ENCODE measurements at places on chromosomes 2 and 18.

GRCh38 chr18:57910817-57911216 is 107.7 kb upstream of the ATP8B1 start:
- DNase-seq: no peak

- no peak for DNase-seq
Measured at GRCh38 chr2:70426341-70426740, 124.5 kb upstream of the FAM136A start.

DNA sequence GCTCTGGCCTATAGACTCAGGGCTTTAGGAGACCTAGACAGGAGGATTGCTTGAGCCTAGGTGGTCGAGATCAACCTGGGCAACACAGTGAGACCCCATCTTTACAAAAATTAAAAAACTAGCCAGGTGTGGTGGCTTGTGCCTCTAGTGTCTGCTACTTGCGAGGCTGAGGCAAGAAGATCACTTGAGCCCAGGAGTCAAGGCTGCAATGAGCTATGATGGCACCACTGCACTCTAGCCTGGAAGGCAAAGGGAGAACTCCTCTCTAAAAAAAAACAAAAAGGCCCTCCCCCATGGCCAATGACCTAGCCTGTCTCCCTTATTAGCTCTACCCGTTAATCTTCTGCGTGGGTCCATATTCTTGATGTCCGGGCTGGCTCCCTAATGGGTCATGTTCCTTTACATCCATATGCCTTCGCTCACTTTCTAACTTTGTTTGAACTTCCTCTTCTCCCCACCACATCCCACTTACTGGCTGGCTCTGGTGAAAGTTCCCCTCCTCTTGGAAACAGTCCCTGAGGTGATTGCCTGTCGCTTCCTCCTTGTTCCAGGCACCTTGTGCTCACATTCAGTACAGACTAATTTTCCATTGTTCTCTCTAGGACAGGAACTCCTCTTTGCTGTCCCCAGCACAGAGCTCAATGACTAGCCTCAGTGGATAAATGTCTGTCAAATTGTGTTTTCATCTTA is 103.0 kb downstream of the AFF3 start:
- DNase-seq: no peak

DNA sequence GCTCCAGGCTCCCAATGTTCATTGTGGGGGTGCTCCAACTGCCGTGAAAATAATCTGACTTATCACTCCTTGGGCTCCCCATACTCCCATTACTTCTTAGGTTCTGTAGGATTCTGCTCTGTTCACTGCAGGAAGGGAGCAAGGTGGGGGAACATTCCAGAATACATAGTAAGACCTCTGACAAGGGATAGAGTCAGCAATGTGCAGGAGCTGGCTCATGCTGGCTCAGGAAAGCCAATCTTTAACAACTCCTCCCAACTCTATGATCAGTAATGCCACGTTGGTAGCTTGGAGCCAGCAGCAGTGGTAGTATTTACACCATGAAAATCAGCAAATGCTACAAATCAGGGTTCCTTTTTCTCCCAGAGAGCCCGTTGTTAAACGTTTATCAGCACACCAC is 44.4 kb downstream of the FECH start:
- no peak for DNase-seq

DNA sequence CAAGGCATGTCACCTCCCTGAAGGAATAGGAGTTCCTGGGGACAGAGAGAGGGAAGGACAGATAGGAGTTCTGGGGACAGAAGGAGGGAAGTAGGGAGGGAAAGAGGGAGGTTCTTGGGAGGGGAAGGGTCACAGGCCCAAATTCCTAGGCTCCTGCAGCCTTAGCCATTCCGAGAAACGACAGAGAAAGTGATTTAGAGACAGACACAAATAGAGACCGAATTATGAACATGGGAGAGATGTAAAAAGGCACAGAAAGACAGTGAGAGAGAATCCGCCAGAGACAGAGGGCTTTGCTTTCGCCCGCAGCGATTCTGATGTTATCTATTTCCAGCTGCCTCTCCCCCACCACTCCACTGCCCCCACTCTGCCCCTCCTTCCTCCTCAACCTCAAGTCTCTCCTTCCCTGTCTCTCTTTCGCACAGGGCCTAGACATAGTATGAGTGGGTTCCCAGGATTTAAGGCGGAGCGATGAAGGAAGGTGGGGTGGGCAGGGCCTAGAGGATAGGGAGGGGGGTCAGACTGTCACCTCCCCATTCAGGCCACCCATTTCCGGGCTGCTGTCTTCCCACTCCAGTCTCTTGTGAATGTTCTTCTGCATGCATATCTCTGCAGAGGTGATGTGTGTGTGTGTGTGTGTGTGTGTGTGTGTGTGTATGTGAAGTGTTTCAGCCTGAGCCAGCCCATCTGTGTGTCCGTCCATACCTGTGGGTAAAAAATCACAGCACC is 3.3 kb upstream of the WNT6 start:
- DNase-seq: no peak

DNA sequence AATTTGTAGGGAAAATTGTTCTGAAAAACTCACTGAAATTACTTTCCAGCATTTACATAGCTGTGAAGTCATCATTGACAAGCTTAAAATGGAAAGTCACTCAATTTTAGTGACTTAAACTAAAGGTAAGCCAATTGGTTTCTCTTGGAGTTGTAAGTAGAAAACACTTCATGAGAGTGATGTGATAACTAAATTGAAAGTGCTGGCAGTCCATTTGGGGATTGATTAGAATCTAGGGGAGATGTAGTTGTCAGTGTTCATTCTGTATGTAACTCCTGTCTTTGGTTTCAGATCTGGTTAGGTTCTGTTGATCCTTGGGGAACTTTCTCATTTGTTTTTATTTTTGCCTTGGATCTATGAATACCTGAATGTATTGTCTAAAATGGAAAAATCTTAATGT is 53.8 kb downstream of the COX7A2L start:
- DNase-seq: no peak

- DNase-seq: no peak
Measured at GRCh38 chr2:118752762-118753429, 94.6 kb downstream of the EN1 start.

- DNase-seq: no peak
Measured at GRCh38 chr18:59239642-59240041, 19.7 kb downstream of the GRP start.

Measured in DMS 273 treated with DMSO at 0.1 percent for 48 hours (cell line).